Spleen (tissue), 13 donors: ENCODE measurements at places on chromosomes 1 and 21.

GRCh38 chr1:156676820-156677615 is at the start of gene NES:
NES (minus strand) TSS chr1:156677407; CDS start chr1:156677264, 143 bp downstream.
- no peak for DNase-seq

- no peak for DNase-seq
Observed at GRCh38 chr1:167541003-167541402, 12.6 kb downstream of the CREG1 start.

GRCh38 chr1:64691626-64692025 is 53.2 kb upstream of the RAVER2 start:
- DNase-seq = no peak

DNA sequence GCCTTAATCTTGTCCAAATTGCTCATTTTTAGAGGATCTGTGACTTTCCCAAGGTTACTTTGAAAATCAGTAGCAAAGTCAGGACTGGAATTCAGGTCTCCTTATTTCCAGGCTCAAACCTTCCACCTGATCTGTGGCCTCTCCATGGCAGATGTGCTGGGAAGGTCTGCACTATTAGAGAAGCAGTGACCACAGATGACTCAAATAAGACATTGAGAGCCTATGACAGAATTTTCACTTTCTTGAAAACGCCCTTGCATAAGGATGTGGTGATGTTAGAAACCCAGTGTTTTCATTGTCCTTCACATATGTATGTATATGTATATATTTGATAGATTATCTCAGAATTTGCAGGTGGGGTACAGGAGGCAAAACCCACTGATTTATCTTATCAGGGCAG is 45.3 kb downstream of the TTC39A start:
- no peak for DNase-seq

- DNase-seq = no peak
Observed at GRCh38 chr21:37226041-37226920, 40.9 kb downstream of the VPS26C start.

DNA sequence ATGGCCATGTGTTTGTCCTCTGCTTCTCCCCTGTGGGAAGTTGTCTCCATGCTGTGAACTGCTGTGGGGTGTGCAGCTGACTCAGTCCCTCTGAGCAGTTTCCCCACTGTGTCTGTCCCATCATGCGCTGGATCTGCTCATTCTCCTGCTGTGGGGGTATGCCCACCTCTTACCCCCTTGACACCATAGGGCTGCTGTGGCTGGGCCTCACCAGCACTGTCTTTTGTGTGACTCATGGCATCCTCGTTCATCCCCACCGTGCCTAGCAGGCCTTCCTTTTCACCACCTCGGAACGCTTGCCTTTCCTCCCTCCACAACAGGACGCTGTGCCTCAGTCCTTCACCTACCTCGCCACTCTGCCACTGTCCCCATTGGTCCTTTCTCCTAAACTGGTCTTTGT is 27.3 kb downstream of the VANGL2 start:
- DNase-seq = no peak

- no peak for DNase-seq
Observed at GRCh38 chr1:17109892-17110554, 9.2 kb downstream of the PADI2 start.

DNA sequence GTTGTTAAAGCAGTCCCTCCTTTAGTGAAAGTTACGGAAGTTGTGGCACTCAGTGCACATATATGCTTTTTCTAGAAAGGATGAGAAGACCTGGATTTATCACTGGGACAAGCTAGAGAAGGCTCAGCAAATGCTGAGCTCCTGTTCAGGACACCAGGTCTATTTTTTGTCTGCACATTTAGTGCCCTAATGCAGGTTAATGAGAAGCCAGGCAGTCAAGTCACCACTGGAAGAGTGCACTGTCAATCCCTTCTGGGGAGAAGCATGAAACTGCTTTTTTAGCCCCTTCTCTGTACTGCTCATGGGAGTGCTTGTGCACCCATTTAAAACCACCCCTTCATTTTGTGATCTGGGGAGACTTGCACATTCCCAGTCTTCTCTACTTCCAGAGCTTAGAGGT is 624.1 kb upstream of the USP24 start:
- no peak for DNase-seq

GRCh38 chr21:43303275-43304178 is 123.4 kb downstream of the SIK1 start:
- DNase-seq = peak; percentile 66

DNA sequence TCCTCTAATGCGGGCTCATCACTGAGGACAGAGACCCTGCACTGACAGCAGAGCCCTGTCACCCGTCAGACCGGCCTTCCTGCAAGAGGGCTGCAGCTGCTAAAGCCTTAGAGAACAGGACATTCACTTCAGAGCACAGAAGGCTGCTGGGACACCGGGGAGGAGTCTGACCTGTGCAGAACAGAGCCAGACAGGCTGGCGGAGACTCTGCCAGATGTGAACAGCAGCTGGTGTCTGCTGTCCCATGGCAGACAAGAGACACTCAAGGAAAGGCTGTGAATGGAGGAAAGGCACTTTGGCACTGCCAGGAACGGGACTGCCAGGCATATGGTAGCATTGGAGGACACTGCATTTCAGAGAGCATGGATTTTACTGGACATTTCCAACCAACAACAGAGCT is 21.4 kb downstream of the MRAP start:
- DNase-seq = no peak

- peak; percentile 71 for DNase-seq
Observed at GRCh38 chr21:45537746-45538291, 4.4 kb downstream of the SLC19A1 start.

GRCh38 chr1:72567521-72567920 is 285.2 kb upstream of the NEGR1 start:
- DNase-seq = no peak

DNA sequence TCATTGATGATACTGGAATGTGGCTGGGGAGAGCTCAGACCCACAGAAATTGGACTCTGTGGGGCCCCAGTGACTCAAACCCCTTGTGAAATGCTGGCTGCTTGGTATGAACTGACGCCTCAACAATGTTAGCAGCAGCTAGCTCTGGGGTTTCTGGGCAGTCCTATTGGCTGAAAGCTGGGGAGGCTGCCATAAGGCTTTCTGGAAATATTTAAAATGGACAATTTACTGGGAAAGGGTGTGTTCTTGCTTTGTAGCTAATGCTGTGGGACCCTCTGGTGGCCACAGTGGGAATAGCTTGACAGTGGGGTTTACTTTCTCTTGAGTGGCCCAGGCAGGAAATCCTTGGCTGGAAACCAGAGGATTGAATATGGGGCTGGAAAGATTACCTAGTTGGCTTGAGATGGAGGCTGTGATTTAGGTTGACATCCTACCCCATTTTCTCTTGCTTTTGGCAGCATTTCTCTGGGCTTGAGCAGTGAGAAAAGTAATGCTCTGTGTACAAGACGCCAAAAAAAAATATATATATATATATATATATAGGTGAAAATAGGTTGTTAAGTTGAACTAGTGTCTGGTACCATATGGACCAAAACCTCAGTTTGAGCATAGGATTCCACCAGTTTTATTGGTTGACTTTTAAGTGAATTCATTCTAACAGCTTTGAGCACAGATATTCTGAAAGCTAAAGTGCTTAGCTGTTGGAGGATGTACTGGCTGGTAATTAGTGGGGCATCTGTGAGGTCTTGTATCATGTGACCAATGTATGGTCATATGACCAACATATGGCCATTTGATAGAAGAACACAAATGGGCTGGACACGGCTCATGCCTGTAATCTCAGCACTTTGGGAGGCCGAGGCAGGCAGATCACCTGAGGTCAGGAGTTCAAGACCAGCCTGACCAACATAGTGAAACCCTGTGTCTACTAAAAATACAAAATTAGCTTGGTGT is 8.2 kb upstream of the S100A10 start:
- DNase-seq = peak; percentile 86

- DNase-seq = no peak
Observed at GRCh38 chr1:241413386-241413785, 56.4 kb upstream of the RGS7 start.

DNA sequence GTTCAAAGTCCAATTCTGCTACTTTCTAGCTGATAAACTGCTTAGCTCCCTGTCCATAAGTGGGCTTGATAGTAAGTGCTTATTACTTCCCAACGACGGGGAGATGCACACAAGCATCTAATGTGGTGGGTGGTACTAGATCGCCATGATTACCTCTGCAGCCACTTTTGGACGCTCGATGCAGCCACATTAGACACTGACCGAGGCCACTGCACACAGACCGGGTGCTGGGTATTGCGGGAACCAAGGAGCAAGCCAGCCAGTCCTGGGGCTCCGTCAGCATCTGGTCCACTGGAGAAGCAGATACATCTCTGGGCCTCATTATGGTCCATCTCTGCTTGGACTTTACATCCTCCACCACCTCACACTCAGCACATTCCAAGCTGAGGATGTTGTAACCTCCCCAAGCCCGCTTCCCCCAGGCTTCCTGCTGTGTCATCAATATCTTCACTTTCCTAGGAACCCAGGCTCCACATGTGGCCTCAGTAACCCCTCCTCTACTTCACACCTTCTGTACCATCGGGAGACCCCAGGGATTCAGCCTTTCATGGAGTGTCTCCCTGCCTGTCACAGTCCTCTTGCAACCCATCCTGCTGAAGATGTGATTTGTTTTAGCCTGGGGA is 48.2 kb downstream of the RHOU start:
- no peak for DNase-seq

GRCh38 chr1:14365301-14365988 is 233.0 kb upstream of the KAZN start:
- DNase-seq = no peak

DNA sequence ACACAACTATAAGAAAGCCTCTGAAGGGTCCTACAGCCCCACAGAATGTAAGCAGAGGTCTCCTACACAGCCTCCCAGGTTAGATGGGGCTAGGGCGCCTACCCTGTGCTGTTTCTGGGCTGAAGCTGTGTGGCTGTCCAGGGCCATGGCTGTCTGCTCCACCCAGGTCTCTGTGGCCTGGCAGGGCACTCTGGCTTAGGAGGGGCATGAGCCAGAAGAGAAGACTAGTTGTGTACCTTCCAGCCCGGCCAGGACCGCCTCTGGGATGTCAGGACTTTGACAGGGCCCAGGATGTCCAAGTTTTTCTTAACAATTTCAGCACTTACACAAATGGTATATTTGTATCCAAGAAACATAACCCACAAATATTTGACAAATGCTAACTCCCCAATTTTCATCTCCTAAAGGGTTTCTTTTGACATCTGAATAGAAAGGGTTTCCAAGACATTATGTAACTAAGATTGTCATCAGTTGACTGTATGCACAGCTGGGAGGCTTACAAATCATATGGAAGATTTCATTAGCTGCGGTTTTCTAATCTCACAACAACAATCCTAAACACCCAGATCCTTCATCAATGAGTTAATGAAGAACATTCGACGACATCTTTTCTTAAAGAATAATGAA is 80.5 kb downstream of the HSF2BP start:
- no peak for DNase-seq

DNA sequence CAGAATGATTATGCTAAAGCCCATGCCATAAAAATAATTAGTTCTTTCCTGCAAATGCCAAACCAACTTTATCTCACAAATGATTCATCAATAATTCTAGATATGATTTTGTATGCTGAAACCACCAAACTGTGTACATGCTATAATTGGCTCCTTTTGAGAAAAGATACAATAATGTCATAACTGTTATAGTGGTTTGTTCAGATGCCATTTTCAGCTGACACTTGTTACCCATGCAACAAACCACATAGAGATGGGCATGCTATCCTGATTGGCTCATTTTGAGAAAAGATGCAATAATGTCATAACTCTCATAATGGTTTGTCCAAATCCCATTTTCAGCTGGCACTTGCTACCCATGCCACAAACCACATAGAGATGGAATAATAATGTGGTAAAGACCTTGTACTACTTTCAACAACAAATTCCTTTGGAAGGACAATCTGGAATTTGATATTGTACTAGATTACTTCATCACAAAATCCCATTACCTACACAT is 283.8 kb downstream of the TPR start:
- DNase-seq = no peak

GRCh38 chr21:42637267-42638041 is 16.0 kb upstream of the PDE9A start:
- DNase-seq = peak; percentile 66

GRCh38 chr1:183039985-183040447 is 16.8 kb downstream of the LAMC1 start:
- no peak for DNase-seq

DNA sequence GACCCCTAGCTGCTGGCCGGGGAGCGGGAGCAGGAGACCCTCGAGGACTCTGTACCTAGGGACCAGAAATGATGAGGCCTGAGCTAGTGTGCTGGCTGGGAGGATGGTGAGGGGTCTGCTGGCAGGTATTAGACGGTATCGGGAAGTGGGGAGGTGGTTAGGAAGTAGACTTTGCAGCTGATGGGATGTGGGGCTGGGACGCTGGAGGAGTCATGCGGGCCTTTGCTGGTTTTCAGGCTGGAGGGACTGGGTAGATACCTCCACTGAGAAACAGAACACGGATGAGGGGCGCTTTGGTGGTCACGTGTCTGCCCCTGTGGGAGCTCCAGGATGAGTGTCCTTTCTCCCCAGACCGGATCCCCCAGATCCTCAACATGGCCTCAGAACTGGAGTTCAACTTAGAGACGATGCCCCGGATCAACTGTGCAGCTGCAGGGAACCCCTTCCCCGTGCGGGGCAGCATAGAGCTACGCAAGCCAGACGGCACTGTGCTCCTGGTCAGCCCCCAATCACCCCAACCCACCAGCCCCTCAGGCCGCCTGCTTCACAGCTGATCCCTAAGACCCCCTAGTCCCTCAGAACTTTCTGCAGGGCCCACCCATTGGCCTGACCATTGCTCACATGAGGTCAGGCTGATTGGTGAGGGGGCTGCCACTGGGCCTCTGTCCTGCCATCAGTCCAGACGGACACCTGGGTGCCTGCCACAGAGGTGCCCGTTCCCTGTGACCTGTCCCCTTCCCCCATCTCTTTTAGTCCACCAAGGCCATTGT is 8.0 kb downstream of the TIE1 start:
- peak; percentile 55 for DNase-seq

- DNase-seq = peak; percentile 83
Observed at GRCh38 chr1:6580593-6581409, 1.0 kb downstream of the ZBTB48 start.

DNA sequence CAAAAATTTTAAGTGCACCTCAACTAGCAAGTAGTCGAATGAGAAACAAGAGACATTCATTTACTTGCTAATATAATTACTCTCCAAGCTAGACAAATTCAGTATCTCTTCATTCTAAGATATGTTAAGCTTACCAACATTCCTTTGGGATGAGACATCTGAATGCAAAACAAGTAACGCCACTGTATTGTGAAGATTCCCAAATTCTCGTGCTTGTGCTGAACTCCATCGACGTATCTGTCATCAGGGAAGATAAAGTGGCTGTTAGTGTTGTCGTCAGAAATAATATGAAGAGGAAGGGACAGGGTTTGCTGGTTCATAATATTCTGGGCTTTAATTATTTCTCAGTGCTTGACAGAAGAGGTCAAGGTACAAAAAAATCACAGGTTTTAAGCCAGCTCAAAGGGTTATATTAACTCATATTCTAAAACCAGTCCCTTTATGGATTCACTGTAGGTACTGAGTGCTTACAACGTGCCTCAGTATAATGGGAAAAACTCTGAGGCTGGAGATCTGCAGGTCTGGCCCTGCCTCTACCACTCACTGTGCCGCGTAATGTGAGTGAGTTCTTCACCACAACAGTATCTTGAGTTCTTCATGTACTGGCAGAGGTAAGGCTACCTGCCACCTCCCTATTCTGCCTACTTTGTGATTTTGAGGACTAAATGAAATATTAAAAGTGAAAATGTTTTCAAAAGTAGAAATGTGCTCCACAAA is 42.0 kb downstream of the PCSK9 start:
- DNase-seq = no peak
